ENCODE measurements at places on chromosomes 5 and 9. TPM values are rescaled to one million over a fixed set of nuclear protein-coding genes. Genes with fewer than 3 reads are reported as not detected.
A peak's percentile ranks its signal among the peaks of the same experiment; 100 is the strongest.

GRCh38 chr9:130707225-130707976 lies 13.8 kb downstream of the EXOSC2 start:
- no peak for DNase-seq

DNA sequence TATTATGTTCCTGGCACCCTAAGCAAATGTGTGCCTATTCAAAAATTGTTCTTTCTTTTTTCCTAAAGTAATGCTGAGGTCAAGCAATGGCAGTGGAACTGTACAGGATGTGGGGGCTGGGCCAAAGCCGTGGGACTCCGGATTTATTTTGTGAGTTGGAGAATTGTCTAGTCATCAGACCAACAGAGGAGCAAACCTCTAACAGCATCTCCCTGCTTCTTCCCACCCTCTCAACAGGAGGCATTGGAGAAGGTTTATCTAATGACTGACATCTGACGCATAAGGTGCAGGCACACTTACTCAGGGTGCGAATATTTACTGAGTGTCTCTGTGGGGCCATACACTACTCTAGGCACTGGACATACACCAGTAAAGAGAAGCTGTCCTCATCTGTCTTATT lies 38.6 kb downstream of the MARCHF11 start:
- no peak for DNase-seq

- no peak for DNase-seq
These were observed 60.8 kb downstream of the HINT1 start for GRCh38 chr5:131104169-131104808.

The CDO1 gene
- polyA plus RNA-seq: 18.1 TPM

DNA sequence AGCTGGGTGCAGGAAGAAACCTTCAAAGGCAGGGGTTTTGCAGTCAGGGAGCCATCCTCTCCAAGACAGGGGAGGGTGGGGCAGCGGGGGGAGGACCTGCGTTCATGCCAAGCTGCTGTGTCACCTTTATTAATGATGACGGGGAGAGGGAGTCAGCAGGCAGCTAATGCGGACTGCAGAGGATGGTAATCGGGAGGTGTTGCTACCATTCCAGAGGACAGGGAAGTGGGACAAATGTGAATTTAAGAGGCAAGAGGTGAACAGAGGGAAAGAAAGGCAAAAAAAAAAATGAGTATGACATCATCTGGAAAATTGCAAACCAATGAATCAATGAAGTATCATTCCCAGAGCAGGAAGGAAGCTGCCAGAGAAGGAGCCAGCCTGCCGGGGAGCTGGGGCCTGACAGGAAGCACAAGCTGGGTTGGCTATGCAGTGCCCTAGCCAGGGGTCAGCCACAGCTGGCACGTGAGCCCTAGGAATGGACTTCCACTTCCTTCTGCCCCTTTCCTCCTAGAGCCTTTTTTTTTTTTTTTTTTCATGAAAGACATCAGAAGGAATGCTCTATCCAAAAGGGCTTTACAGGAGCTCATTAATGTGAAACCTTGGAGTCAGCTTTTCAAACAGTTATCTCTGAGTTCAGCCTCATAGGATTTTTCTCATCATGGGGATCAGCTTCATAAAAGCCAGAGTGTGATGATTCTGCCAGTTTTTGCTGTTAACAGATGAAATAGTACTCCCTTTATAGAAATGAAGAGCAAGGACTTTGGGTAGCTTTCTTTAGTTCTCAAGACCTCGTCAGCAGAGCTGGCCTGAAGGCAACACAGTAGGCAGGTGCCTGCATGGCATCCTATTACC lies 9.2 kb downstream of the INSYN2B start:
- no peak for DNase-seq

DNA sequence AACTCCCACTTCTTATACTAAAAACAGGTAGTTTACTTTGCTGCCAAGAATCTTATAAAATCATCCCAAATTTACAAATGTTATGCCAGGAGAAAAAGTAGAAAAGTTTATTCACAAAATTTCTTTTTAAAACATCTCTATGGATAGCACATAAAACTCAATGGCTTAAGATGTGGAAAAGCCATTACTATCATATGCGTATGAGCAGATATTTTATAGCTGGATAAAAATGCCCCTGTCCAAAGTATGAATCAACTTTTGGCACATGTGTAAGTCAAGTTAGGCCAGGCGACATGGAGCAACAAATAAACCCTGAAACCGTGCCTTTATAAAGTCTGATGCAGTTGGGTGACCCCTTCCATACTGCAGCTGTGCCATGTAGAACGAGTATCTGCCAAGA lies 38.6 kb upstream of the FBP1 start:
- DNase-seq: no peak

The MARVELD2 gene
- 28.6 TPM for polyA plus RNA-seq

The ARHGEF28 gene
- polyA plus RNA-seq: 51.0 TPM

DNA sequence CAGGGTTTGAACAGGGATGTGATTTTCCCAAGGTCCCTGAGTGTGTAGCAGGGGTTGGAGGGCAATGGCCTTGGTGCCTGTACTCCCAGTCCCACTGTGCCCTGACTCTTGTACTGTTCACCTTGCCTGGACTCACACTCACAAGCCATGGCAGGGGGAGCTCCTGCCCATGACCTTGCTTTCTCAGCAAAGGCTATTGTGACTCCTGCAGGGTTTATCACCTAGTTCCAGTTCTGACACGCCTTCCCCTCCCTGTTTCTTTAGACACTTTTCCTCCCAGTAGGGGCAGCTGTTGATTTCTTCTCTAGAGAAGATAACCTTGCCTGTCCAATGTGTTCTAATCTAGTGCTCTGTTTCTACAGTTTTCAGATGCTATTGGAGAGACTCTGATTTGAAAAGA lies 139.5 kb downstream of the FSTL4 start:
- no peak for DNase-seq

DNA sequence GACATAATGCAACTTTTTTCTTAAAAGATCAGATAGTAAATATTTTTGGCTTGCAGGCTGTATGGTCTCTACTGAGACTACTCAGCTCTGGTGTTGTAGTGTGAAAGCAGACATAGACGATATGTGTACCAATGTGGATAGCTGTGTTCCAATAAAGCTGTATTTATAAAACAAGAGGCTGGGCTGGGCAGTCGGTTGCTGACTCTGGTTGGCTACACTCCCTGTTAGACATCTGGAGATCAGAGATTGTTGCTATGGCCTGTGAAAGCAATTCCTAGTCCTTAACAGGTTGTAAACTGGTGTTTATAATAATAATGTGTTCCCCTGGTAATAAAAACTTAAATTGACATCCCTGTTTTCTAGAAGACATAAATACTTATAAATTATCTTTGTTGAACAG lies 24.4 kb upstream of the SCAMP1 start:
- no peak for DNase-seq

GRCh38 chr5:547086-547924 lies 23.1 kb upstream of the SLC9A3 start:
- DNase-seq: no peak

DNA sequence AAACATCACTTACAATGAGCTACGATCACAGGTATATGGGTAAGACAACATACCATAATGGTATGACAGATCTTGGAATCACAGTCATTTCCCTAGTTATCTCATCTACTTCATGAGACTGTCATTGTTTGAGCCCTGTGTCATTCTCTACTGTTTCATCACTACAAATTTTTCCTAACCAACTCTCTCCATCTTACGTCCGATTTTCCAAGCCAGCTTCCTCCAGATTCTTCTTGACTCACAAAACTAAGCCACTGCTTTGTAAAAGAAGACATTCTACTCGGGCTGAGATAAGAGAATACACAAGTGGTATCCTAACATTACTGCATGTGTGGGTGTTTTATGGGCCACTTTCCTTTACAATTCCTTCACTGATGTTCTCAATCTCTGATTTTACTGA lies 49.6 kb downstream of the SERINC5 start:
- no peak for DNase-seq

The TEK gene
- polyA plus RNA-seq: 51.2 TPM

- DNase-seq: peak; percentile 31
These were observed 2.8 kb downstream of the PDLIM7 start for GRCh38 chr5:177494346-177495195.

The HTR1A gene
- polyA plus RNA-seq: not detected

The NR2F1 gene
- polyA plus RNA-seq: 241 TPM

GRCh38 chr9:89803403-89803802 lies 198.6 kb downstream of the GADD45G start:
- DNase-seq: no peak

Data from right renal pelvis (tissue), 4 donors.